Fibroblast of skin of abdomen (primary cell): ENCODE measurements at places on chromosomes 11 and 22.

DNA sequence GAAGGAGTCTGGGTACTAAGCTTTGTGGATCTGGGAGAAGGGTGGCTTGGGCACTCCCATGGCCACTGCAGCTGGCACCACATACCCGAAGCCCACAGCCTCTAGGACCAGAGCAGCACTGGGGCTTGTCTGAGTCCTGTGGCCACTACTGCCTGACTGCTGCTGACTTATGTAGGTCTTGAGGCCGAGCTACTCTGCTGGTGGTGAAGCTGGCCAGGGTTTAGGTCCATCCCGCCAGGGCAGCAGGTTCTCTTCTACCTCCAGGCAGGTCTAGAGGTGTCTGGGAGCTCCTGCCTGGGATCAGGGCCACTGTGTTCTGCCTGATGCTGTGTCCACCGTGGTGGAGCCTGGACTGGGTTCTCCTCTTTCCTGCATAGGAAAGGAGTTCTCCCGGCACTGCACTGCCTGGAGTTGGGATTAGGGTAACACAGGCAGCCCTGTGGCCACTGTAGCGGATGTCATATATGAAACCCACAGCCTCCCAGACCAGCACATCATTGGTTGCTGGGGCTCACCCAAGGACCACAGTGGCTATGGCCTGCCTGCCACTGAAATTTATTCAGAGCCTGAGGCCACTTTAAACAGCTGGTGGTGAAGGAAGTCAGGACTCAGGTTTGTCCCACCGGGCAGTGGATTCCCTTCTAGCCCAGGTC is 109.8 kb upstream of the SERPIND1 start:
- no peak for DNase-seq

GRCh38 chr11:108468478-108468864 is 1.1 kb upstream of the C11orf65 start:
- no peak for DNase-seq

GRCh38 chr11:131486937-131487635 is 116.7 kb downstream of the NTM start:
- no peak for DNase-seq

DNA sequence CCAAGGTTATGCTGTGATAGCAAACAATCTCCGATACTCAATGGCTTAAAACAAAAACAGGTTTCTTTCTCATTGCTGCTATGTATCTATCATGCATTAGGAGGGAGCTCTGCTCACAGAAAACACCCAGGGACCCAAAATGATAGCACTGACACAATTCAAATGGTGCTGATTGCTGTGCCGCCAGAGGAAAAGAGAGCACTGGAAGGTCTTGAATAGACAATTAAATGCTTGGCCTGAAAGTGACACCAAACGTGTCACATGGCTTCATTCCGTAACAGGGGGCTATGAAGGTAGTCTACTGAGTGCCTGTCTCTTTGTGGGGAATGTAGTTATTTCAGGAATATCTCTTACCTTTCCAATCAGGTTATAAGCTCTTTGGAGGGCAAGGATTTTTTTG is 94.2 kb downstream of the FAR1 start:
- DNase-seq, result no peak

- DNase-seq, result no peak
These were observed 150.0 kb downstream of the SHANK2 start for GRCh38 chr11:71102251-71102995.

- no peak for DNase-seq
These were observed 20.6 kb downstream of the IFT27 start for GRCh38 chr22:36755316-36755715.

DNA sequence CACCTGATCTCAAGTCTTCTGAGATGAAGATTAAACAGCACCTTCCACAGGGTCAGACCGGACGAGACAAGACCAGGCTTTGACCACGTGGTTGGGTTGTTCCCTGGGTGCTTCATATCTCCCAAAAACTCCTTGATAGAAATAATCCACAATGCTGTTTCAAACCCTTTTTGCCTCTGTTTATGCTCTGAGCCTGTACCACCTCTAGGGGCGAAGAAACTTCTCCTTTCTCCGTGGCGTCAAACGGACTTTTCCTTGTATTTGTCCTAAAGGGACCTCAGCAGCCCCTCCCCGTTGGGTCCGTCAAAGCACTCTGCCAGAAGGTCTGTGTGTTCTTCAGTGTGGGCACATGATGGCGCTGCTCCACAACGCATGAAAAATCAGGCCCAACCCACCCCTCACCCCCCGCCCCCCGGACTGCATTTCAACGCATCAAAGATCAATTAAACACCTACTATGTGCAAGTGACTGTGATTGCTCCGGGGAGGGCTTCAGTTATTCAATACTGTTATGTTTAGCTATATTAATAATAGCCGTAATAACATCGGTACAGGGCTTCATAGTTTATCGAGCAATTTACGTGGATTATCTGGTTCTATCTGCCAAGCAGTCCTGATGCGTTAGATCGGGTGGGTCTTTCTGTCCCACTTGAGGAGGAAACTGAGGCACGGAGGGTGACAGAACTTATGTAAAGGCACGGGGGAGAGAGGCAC is 17.3 kb upstream of the EIF3D start:
- peak; percentile 62 for DNase-seq

DNA sequence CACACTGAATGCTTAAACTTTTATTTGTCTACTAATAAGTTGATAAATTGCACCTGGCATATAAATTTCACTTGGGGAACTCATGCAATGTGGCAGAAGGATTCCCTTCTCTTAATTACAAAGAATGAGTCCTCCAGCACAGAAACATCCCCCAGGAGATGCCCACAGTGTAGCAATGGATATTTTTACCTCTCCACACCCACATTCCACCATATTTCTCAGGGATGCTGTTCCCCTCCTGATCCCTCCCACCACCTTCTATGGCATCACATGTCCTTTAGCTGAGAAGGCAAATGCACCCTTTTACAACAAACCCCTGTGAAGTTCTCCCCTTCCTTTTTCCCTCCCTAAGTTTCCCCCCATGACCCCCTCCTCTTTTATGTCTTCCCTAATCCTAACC is 56.1 kb upstream of the UBASH3B start:
- no peak for DNase-seq

GRCh38 chr11:106172386-106172991 is 95.0 kb downstream of the AASDHPPT start:
- peak; percentile 16 for DNase-seq

GRCh38 chr11:4979036-4979435 is 15.6 kb upstream of the OR51L1 start:
- no peak for DNase-seq

DNA sequence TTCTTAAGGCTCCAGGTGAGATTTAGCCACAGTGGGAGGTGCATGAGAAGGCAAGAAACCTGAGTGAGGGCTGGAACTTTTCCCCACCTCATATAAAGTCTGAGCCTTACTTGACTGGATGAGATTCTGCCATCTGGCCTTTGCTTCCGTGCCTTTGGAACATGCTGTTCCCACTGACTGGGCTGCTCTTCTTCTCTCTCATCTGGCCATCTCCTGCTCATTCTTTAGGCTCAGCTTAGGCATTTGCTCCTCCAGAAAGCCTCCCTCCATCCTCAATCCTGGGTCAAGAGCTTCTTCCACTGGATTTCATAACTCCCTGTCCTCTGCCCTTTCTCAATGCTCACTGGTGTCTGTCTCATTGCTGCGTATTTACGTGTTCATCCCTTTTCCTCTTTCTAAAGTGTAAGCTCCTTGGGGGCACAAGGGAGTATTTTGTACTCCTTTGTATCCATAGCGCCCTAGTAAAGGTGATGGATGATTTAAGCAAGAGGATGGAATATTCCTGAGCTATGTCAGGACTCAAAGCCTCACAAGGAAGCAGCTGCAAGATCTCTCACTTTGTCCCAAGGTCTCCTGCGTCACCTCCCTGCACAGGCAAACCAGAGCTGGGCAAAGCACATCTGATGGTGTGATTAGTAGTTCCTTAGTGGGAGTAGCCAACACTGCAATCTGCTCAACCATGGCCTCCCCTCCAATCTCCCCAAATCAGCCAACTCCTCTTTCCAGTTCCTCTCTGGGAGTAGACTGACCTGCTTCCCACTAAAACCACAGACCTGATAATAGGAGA is 15.3 kb downstream of the HSPA8 start:
- no peak for DNase-seq

- DNase-seq, result no peak
These were observed 1.7 kb downstream of the SAMM50 start for GRCh38 chr22:43956805-43957463.

GRCh38 chr11:61090521-61090920 is 11.8 kb upstream of the CD5 start:
- no peak for DNase-seq

GRCh38 chr11:84468235-84468634 is 1158.9 kb downstream of the DLG2 start:
- no peak for DNase-seq

DNA sequence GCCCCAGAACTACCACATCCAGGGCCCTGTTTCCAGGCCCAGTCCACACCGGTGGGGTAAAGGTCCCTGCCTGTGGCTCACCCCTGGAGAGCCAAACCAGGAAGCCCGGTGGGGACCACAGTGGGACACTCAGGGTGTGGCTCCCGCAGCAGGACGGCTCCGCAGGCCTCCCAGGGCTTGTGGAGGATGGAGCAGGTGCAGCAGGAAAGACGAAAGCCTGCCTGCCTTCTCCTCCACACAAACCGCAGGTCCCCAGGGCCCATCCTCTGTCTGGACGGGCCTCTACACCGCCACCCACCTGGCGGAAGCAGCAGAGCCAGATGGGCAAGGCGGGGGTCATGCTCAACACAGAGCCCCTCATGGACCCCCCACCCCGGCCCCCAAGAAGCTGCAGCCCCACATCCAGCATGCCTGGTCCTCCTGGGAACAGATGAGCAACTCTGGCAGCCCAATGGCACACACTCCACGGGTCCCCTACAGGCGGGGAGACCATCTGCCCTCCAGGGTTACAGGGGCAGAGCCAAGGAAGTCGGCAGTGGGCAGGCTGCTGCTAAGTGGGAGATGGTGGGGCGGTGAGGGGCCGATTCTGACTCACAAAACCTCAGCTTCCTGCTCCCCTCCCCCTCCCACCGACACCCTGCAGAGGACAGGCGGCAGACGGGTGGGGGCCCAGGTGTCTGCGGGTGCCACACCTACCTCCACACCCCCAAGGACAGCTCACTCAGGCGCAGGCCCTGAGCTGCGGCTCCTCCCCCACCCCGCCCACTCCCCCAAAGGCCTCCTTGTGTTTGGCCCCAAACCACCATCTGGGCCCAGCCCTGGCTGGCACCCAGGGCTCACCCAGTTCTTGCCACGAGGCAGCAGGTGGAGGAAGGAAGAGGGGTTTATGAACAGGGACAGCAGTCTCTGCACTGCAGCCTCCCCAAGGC is 5.2 kb downstream of the SBF1 start:
- DNase-seq, result peak; percentile 26

DNA sequence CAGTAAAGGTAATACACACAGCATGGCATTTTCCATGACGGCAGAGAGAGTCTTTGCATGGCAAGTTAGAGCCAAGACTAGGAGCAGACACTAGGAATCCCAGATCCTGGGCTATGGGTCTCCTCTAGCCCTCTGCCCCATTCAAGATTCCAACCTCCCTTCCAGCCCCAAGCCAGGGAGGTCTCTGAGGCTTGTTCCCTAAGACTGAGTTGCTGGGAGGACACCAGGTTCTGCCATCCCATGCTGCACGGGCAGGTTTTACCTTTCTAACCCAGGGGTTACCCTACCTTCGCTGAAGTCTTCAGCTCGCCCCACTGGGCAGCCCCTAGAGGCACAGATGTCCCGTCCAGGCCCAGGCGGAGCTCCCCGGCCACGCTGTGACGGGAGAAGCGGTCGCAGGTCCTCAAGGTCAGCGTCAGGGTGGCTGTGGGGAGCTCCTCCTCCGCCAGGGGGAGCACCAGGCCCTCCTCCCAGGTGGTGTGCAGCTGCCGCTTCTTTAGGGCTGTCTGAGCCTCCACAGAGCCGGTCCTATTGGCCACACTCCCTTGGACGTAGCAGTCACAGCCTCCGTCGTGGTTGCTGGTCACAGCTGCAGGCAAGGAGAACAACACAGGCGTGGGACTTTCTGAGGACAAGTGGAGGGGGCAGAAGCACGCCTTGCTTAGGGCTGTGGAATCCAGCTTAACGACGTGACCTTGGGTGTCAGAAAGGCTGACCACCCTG is 33.8 kb downstream of the SYT13 start:
- DNase-seq, result peak; percentile 20

GRCh38 chr22:42745118-42745517 is 24.4 kb upstream of the A4GALT start:
- peak; percentile 41 for DNase-seq

- DNase-seq, result no peak
These were observed 843 bp downstream of the OPCML start for GRCh38 chr11:133531458-133531857.

DNA sequence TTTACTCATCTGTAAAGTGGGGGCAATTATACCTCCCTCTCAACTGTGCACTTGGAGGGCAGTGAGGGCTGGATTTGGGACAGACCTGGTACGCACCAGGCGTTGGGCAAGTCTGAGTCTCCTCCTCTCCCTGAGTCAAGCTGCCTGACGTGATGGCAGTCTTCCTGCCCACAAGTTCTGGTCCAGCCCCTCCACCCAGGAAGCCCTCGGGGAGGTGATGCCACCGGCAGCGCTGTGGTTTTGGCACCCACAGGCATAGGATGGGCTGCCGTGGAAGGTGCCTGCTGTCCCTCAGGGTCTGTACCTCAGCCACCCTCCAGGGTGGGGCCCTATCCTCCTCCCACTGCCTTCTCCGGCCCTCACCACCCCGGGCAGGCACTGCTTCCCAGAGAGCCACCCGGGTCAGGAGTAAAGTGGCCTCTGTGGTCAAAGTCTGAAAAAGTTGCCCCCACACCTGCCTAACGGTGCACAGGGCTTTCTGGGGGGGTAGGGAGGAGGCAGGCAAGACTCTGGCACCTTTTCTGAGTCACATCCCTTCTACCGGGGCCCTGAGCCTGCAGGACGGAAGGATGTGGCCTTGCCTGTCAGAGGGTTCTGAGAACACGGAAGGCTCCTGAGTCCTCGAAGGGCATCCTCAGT is 6.5 kb upstream of the APOBEC3H start:
- DNase-seq, result no peak
